CD4-positive, alpha-beta T cell treated with Interleukin-17A for 1 hour (primary cell): ENCODE measurements at places on chromosomes 2 and 18.

GRCh38 chr2:207334301-207334623 is 168.5 kb upstream of the KLF7 start:
- no peak for DNase-seq

- no peak for DNase-seq
Measured at GRCh38 chr2:108412995-108413710, 35.4 kb downstream of the SULT1C4 start.

DNA sequence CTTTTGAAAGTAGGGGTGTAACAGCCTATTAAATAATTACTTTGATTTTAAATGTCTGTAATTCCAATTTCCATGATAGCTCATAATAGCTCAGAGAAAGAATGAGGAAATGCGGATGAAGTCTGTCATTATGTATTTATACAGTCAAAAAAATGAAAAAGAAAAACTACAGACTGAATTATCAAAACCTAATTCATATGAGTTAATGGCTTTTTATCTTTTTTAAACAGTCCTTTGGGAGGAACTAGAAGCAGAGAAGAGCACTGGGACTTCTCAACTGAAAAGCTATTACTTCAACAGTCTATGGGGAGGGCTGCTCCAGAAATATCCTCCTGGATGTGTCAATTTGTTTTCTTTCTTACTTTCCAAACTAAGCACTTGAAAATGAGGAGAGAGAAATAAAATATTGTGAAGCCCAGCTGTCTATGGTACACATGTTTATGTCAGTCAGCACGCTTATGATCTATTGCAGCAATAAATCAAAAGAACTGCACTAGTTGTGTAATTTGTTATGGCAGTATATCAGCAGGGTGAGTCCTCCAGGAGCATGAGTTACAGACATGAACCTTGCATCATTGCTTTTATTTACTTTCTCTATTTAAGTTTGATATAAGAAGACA is 1550.2 kb downstream of the LRP1B start:
- no peak for DNase-seq

GRCh38 chr2:76569819-76570218 is 859.1 kb upstream of the GCFC2 start:
- DNase-seq, result no peak

GRCh38 chr18:28757466-28758008 is 580.6 kb upstream of the CDH2 start:
- DNase-seq, result no peak

DNA sequence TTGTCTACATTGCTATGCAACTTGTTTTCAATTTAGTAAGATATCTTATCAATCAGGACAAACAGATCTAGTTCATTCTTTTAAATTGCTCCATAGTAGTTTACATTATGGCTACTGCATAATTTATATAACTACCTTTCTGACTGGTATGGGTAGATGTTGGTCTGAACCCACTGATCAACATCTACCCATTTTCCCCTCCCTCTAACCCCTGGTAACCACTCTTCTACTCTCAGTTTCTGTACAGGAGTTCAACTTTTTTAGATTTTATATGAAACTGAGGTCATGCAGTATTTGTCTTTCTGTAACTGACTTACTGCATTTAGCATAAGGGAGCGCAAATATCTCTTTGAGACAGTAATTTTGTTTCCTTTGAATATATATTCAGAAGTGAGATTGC is 73.2 kb downstream of the ITSN2 start:
- DNase-seq, result no peak

DNA sequence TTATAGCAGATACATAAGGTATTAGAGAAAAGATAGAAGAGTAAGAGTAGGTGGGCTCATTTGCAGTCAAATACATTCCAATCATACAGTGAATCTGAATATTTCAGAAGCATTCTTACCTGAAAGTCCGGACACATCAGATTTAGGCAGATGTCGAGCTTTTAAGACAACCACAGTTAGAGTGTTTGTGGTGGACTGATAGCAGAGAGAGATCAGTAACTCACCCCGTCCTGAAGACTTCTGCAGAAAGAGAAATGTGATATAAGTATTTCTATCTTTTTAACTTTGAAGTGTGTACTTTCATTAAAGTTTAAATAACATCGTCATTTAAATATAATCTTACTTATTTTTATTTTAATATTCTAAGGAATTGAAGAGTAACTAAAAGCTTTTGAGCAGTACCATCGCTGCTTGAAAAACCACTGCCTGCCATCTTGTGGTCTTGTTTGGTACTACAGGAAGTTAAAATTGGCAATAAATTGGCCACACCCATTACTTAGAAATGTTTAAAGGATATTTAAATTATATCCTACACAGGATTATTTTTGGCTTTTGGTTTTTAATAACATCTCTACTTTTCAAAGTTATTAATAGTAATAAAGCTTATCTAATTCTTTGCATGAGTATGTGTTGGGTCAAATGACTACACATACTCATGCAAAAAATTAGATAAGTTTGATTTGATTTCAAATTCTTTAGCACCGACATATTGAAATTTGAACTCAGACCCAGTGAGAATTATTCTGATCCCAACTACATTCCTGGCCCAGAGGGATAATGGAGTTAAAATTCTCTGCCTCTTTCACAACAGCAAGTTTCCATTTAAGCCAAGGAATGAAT is 5.5 kb downstream of the SYT4 start:
- peak; percentile 39 for DNase-seq

GRCh38 chr2:198809976-198810375 is 647.8 kb downstream of the SATB2 start:
- DNase-seq, result no peak

DNA sequence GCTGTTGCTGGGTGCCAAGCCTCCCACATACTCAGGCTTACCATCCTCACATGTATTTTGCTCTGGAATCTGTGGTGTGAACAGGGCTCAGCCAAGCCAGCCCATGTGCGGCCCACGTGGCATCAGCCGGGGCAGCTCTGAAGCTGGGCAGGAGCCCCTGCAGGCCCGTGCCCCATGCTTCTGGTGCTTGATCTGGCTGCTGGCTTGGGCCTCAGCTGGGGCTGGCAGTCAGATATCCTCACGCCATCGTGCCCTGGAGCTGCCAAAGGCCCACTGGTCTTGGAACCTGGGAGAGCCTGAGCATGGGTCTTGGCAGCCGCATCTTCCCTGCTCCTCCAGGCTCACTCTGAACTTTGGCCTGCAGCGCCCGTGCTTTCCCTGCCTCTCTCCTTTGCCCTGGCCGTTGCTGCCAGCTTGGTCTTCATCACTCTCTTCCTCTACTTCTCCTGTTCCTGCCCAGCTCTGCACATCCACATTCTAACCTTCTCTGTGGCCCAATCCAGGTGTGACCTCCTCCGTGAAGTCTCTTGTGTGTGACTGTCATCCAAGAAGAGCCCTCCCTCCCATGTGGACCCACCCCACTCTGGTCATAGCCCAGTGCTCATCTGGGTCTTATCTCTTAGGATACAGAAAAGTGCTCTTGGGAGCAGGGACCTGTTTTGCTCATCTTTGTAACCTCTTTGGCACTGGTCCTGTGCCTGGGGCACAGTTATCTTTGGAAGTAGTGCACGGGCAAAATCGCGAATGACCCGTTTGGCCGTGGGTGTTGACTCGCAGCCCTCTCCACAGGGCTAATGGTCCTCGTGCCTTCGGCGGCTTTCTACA is 116.1 kb downstream of the RNF144A start:
- DNase-seq, result no peak

- no peak for DNase-seq
Measured at GRCh38 chr2:65374999-65375398, 57.4 kb downstream of the SPRED2 start.

GRCh38 chr2:179129574-179130238 is 79.8 kb upstream of the CCDC141 start:
- peak; percentile 33 for DNase-seq

- no peak for DNase-seq
Measured at GRCh38 chr2:1478311-1479305, 65.3 kb downstream of the TPO start.

- no peak for DNase-seq
Measured at GRCh38 chr18:58896734-58897508, 32.2 kb downstream of the ZNF532 start.

DNA sequence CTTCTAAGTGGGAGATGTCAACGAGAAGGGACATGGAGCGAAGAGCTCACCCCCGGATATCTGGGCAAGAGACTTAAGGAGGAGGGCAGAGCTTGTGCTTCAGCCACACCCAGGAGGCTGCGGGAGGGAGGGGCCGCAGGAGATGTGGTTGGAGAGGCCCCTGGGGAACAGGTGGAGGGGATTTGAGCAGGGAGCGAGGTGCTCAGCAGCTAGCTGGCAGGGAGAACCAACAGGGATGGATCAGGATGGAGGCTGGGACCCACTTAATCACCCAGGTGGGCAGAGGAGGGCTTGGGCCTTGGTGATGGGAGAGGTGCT is 78.3 kb downstream of the MBP start:
- peak; percentile 42 for DNase-seq

DNA sequence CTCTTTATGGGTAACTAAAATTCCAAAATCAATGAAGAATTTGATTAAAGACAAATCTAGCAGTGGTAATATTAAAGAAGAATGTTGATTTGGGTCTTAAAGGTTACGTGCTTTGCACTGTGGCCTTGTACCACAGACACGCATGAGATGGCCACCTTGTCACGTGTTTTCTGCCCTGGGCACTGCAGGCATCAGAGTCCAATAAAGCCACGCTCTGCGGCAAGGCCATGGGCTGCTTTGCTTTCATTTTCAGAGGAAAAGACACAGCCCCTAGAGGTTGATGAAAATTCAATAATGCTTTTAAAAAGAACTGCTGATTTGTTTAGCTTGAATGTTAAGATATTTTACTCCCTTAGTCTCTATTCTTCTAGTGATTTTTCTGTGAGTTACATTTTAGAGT is 30.4 kb downstream of the AOX1 start:
- DNase-seq, result no peak

GRCh38 chr2:20608666-20609348 is 42.1 kb downstream of the HS1BP3 start:
- no peak for DNase-seq

DNA sequence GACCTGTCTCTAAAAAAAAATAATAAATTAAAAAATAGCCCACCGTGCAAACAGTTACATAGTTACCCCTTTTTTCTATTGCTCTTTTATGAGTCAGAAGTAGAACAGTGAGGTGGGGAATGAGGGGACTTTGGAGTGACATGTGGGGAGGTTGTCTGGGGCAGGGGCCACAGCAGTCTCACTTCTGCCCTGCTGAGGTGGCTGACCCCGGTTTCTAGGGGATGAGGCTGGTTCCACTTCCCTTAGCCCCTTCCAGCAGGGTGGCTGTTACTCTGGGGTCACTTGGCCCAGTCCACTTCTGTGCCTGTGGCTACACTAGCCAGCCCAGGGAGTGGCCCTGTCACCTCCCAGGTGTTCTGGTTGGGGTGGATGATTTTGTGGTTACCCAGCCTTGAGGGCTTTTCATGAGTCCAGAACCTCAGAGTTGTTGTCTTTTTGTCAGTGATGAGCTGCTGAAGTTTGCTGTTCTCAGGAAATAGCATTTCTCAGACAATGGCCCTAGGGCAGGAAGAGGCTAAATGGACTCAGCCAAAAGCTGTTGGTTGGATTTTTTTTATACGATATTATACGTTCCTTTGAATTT is 28.0 kb upstream of the SCLY start:
- no peak for DNase-seq

GRCh38 chr2:237290261-237290660 is 123.7 kb downstream of the COL6A3 start:
- no peak for DNase-seq

GRCh38 chr2:102749938-102750337 is 11.9 kb upstream of the TMEM182 start:
- DNase-seq, result no peak

- peak; percentile 40 for DNase-seq
Measured at GRCh38 chr18:46097431-46097800, 680 bp downstream of the ATP5F1A start.

GRCh38 chr2:238216651-238217184 is 13.2 kb upstream of the ILKAP start:
- no peak for DNase-seq

DNA sequence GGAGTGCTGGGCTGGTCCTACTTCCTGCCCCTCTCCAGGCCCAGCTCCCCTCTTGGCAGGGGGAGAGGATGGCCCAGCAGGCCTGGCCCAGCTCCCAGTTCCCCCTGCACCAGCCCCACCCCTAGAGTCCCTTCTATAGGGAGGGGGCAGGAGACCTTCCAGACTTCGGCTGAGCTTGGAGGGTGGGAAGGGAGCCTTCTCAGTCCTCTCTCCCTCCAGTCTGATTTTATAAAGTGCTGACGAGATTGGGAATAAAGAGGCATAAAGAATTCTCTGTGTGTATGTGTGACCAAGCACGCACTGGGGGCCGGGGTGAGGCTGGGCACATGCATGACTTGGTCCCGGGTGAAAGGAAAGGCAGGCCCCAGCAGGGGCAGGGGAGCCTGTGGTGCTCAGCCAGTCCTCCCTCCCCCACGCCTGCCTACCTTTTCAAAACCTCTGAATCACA is 5.1 kb downstream of the CHPF start:
- DNase-seq, result no peak
